ENCODE measurements at places on chromosomes 5 and 9. TPM values are rescaled to one million over a fixed set of nuclear protein-coding genes. Genes with fewer than 3 reads are reported as not detected.

- no peaks in the 10 kb centered on the region for H3K27me3 ChIP-seq
- peaks cover 10% of the 10 kb centered on the region for H3K4me1 ChIP-seq
- H3K4me3 ChIP-seq, result no peak overlapping the region
- peak; percentile 41 for DNase-seq
- no peaks in the 10 kb centered on the region for H3K36me3 ChIP-seq
Measured at GRCh38 chr5:14930486-14930885, 58.9 kb upstream of the ANKH start.

The C9orf85 gene
- total RNA-seq, result 4.3 TPM

GRCh38 chr5:86807046-86808031, 189.6 kb downstream of the COX7C start:
- no peak overlapping the region for H3K27ac ChIP-seq
- no peaks in the 10 kb centered on the region for H3K27me3 ChIP-seq
- H3K36me3 ChIP-seq, result no peaks in the 10 kb centered on the region
- H3K4me1 ChIP-seq, result no peaks in the 10 kb centered on the region

DNA sequence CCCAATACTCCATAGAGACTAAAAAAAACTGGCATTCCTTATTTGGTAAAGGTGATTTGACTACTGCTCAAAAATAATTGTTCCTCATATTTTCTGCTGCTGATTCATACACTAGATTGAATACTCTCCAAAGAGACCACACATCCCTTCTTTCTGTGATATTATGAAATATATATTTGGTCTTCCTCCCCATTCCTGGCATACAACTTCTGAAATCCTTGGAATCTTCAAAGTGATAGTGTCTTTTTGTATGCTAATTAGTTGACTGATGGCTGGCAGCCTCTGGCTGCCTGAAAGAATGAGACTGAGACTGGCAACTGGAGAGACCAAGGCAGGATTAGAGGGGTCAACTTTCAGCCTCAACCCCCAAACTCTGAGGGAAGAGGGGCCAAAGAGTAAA, 348.0 kb upstream of the RFX3 start:
- peaks cover 10% of the 10 kb centered on the region for H3K4me1 ChIP-seq
- DNase-seq, result peak; percentile 16
- peaks cover 5% of the 10 kb centered on the region for H3K36me3 ChIP-seq
- H3K4me3 ChIP-seq, result no peak overlapping the region
- 0 out of 2 replicates have a peak overlapping the region, but pooled peaks have one; percentile 27 for H3K27ac ChIP-seq

The TTC16 gene
- not detected for total RNA-seq

DNA sequence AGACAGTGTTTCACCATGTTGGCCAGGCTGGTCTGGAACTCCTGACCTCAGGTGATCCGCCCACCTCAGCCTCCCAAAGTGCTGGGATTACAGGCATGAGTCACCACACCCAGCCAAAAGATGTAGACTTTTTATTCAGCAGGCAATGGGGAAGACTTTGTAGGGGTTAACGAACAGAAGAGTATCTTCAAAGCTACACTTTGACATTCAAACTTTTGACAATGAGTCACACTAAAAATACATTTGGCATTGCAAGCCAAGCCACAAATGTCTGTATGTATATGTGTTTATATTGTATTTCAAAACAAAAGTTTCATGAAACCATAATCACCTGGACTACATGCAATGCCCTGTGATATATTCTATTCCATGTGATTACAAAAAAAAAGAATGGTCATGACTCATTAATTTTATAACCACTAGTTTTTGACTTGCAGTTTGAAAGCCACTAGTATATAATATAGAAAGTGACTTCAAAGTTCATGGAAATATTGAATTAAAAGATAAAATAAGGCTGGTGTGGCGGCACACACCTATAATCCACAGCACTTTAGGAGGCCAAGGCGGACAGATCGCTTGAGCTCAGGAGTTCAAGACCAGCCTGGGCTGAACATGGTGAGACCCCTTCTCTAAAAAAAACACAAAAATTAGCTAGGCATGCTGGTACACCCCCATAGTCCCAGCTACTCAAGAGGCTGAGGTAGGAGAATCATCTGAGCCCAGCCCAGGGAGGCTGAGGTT, 8.3 kb downstream of the DIMT1 start:
- peak overlapping the region; percentile 67 for H3K27ac ChIP-seq
- peak; percentile 83 for DNase-seq
- H3K4me1 ChIP-seq, result peaks cover 3% of the 10 kb centered on the region
- H3K27me3 ChIP-seq, result no peaks in the 10 kb centered on the region

The KLF4 gene
- total RNA-seq, result 1.3 TPM

- H3K4me1 ChIP-seq, result no peaks in the 10 kb centered on the region
- no peak for DNase-seq
- H3K4me3 ChIP-seq, result no peak overlapping the region
- no peaks in the 10 kb centered on the region for H3K27me3 ChIP-seq
- H3K27ac ChIP-seq, result no peak overlapping the region
- no peaks in the 10 kb centered on the region for H3K36me3 ChIP-seq
Measured at GRCh38 chr5:143776951-143777350, 35.0 kb upstream of the HMHB1 start.

DNA sequence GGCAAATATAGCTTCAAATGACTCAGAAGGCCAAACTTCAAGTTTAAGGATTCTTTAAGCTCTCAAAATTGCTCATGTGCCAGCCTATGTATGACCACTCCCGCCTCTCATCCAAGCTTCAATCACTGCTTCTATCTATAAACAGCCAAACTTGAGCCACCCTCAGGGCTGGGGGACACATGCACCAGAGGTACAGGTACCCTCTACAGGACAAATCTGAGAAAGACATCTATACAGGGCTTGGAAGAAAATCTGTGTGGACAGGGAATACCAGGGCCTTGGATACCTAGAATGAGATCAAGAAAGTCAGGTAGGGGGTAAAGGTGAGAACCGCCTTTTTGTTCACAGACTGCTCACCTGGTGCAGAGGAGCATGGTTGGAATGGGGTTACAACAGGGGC, 217.9 kb downstream of the ATPSCKMT start:
- DNase-seq, result no peak
- no peak overlapping the region for H3K27ac ChIP-seq
- no peaks in the 10 kb centered on the region for H3K36me3 ChIP-seq
- no peak overlapping the region for H3K4me3 ChIP-seq
- H3K27me3 ChIP-seq, result no peaks in the 10 kb centered on the region

DNA sequence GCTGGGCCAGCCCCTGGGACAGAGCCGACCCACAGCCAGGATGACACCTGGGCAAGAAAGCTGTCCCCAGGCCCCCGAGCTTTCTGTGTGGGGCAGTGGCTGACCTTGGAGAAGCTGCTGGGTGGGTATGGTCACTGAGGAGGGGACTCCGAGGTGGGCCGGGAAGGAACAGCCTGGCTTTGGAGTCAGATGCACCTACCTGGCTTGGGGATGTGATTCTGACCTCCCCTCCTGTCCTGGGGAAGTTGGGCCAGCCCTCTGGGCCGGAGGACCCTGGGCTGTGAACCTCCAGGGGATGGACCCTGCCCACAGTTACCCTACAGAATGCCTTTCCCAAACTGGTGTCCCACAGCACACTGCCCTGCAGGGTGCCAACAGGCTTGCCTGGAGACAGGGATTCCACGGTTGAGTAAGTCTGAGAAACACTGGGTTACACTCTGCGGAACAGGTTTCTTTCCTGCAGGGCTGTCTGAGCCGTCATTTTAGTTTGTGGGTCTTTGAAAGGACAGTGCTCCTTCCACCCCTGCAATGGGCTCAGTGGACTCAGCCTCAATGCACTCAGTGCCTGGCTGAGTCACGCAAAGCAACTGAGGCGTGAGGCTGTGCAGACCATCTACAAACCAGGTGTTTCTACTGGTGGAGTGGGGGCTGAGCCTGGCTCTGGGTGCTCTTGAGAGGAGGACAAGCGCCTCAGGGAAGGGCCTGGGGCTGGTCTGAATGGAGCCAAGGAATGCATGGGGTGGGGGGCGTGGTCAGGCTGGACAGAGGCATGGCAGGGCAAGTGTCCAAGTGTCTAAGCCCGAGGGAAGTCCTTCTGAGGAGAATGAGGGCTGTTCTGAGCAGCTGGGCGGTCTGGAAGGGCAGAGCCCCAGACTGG, 41.3 kb upstream of the PHYKPL start:
- H3K27ac ChIP-seq, result no peak overlapping the region
- no peak overlapping the region for H3K4me3 ChIP-seq

GRCh38 chr5:99721506-99721905, 792.7 kb upstream of the CHD1 start:
- no peaks in the 10 kb centered on the region for H3K27me3 ChIP-seq
- H3K27ac ChIP-seq, result no peak overlapping the region
- H3K4me3 ChIP-seq, result no peak overlapping the region
- no peak for DNase-seq
- no peaks in the 10 kb centered on the region for H3K4me1 ChIP-seq
- H3K36me3 ChIP-seq, result no peaks in the 10 kb centered on the region

The GLRA1 gene
- not detected for total RNA-seq

- H3K27ac ChIP-seq, result no peak overlapping the region
- H3K36me3 ChIP-seq, result no peaks in the 10 kb centered on the region
- no peaks in the 10 kb centered on the region for H3K4me1 ChIP-seq
- no peak overlapping the region for H3K4me3 ChIP-seq
Measured at GRCh38 chr9:117704597-117704996, 394 bp downstream of the TLR4 start.
